Smooth muscle cell of bladder (primary cell): ENCODE measurements at places on chromosomes 13 and 19. TPM values are rescaled to one million over a fixed set of nuclear protein-coding genes. Genes with fewer than 3 reads are reported as not detected.

FGF21 gene
- total RNA-seq = 0.14 and 0.28 TPM in 2 replicates

NXNL1 gene
- not detected in 2 replicates for total RNA-seq

GGN gene
- total RNA-seq = 0.14 and 0.46 TPM in 2 replicates

ZNF541 gene
- total RNA-seq = 0.28 TPM in 2 replicates

NPAS1 gene
- 0.28 and 0.74 TPM in 2 replicates for total RNA-seq

PSG2 gene
- total RNA-seq = not detected in 2 replicates

C19orf67 gene
- total RNA-seq = not detected in 2 replicates

FPR2 gene
- total RNA-seq = not detected in 2 replicates

TSSK6 gene
- total RNA-seq = 1.4 and 1.8 TPM in 2 replicates

HSPBP1 gene
- 18.1 and 19.1 TPM in 2 replicates for total RNA-seq

ZNF600 gene
- 2.4 and 3.0 TPM in 2 replicates for total RNA-seq

GPR183 gene
- total RNA-seq = 0.09 TPM in 1 of 2 replicates, not detected in the other

ZNF418 gene
- total RNA-seq = 5.0 and 6.3 TPM in 2 replicates

CD209 gene
- total RNA-seq = not detected in 2 replicates

ACER1 gene
- total RNA-seq = not detected in 2 replicates

IL11 gene
- 5.4 and 8.0 TPM in 2 replicates for total RNA-seq

SPACA4 gene
- 0.14 TPM in 1 of 2 replicates, not detected in the other for total RNA-seq

ANGPTL8 gene
- total RNA-seq = 0.18 TPM in 1 of 2 replicates, not detected in the other

LILRB5 gene
- total RNA-seq = not detected in 2 replicates

WDR62 gene
- total RNA-seq = 0.55 and 0.85 TPM in 2 replicates

RAB3A gene
- total RNA-seq = 2.4 and 3.1 TPM in 2 replicates

ATP7B gene
- total RNA-seq = 1.1 and 2.3 TPM in 2 replicates

GPC6 gene
- 41.4 and 124 TPM in 2 replicates for total RNA-seq

NCCRP1 gene
- not detected in 2 replicates for total RNA-seq

TMC4 gene
- 0.09 and 0.28 TPM in 2 replicates for total RNA-seq

METTL21C gene
- not detected in 2 replicates for total RNA-seq

HS6ST3 gene
- not detected in 2 replicates for total RNA-seq
